HTR-8/SVneo (cell line): ENCODE measurements at places on chromosomes 16 and 17.
A peak's percentile ranks its signal among the peaks of the same experiment; 100 is the strongest.

GRCh38 chr16:62755938-62756337 lies 719.7 kb upstream of the CDH8 start:
- DNase-seq, result no peak

- peak; percentile 87 for DNase-seq
Measured at GRCh38 chr17:62626719-62627218, 701 bp upstream of the MRC2 start.

DNA sequence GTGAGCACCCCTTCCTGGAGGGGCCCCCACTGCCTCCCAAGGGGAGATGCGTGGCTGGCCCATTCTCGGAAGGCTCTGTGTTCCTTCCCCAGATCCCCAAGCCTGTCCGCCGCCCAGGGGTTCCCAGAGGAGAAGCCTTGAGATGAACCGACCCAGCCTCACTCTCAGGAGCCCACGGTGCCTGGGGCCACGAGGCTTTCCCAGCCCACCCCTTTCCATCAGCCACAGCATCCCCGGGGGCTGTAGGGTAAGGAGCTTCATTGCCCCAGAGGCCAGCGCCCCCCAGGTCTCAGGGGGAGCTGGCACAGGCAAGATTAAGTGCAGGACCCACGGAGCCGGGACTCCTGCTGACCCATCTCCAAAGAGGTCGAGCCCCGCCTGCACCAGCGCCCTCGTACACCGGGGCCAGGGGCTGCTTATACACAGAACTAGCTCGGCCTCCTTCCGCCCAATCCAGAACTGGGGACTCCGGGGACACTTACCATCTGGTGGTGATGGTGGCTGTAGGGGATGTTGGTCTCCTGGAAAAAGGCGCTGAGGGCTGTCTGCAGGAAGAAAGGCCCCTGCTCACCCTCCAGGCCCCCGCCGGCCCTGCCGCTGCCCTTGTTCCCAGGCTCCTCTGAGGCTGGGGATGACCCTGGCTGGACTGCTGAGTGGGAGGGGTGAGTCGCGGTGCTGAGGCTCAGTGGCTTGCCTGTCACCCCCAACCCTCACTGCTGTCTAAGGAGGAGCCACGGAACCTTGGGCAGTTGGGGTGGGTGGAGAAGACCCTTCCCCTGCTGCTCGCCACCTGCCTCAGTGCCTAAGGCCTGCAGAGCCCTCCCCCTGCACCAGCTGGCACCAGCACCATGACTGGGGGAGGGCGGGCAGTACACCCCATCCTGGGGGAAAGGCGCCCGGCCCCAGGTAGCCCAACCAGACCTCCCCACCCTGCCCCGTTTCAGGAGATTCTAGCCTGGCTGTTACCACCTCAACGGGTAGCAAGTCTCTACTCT lies 4.4 kb downstream of the UBALD1 start:
- no peak for DNase-seq

DNA sequence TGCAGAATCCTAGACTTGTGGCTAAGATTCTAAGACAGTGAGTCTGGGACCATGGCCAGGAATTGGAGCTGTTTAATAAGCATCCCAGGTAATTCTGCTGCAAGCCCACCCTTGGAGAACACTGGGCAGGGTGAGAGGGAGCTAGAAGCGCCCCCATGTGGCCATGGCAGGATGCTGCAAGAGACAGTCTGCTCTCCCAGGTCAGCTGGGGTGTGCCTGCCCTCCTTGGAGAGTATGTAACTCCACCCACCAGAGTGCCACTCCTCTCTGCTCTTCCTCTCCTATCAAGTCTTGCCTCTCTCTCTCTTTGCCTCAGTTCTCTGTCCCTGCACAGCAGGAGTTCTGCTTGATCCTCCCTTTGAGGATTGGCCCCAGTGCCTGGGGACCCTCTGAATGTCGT lies 14.9 kb downstream of the RCVRN start:
- DNase-seq, result peak; percentile 51

DNA sequence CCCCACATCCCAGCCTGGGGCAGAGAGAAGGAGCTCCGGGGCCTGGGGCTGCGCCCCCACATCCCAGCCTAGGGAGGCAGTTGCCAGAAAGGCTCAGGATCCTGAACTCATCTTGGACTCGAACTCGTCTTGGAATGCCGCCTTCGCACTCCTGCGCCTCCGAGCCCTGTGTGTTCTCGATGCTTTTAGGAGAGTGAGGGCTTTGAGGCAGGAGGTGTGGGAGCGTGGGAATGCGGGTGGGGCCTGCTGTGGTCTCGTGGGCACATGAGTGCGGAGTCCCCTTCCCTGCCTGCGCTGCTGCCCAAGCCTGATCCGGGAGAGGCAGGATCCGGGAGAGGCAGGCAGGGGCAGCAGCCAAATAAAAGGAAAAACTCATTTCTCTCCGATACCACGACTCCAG lies 1.2 kb downstream of the BHLHA9 start:
- no peak for DNase-seq

GRCh38 chr16:72963533-72964315 lies 84.2 kb downstream of the ZFHX3 start:
- no peak for DNase-seq

DNA sequence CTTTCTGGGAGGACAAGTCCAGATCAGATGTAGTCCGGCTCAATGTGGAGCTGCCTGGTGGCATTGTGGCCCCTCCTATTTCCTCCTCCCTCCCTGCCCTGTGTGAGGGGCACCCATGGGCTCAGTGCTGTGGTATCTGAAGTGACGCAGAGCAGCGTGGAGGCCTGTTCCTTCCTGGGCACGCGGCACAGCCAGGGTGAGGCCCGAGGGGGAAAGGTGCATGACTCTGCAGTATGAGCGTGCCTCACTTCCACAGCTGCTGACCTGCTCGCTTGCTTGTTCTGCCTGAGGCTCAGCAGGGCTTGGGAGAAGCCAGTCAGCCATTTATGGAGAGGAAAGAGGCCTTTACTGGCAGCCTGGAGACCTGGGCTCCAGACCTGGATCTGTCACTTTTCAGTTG lies 11.7 kb downstream of the TMEM238L start:
- DNase-seq, result no peak

DNA sequence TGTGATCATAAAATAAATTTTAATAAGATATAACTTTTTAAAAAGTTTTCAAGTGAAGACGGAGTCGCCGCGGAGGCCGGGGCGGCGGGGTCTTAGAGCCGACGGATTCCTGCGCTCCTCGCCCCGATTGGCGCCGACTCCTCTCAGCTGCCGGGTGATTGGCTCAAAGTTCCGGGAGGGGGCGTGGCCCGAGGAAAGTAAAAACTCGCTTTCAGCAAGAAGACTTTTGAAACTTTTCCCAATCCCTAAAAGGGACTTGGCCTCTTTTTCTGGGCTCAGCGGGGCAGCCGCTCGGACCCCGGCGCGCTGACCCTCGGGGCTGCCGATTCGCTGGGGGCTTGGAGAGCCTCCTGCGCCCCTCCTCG lies at the start of gene FOXC2:
FOXC2 (plus strand) TSS at position 229 of the 365 bp plus-strand sequence. CDS start 507 bp downstream, outside the sequence.
- DNase-seq, result peak; percentile 88

- DNase-seq, result no peak
Measured at GRCh38 chr17:27456681-27457359, 572 bp downstream of the KSR1 start.

DNA sequence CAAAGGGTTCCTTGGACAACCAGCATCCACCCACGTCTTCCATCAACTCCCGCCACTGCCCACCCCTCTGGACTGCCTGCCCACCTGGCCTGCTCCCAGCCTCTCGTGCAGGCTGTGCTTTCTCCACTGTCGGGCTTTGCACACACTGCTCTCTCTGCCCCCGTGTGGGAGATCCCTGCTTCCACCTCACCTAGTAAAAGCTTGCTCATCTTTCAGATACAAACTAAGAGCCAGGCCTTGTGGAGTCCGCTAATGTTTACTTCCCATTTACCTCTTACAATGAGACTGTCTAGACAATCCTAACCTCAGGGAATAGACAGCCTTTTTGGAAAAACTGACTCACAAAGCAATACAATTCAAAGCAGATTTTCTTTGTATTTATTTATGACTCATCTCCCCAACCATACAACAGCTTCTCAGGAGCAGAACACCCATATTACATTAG lies 67.6 kb downstream of the USP31 start:
- DNase-seq, result no peak

- no peak for DNase-seq
Measured at GRCh38 chr17:31171701-31172100, 76.9 kb downstream of the NF1 start.

DNA sequence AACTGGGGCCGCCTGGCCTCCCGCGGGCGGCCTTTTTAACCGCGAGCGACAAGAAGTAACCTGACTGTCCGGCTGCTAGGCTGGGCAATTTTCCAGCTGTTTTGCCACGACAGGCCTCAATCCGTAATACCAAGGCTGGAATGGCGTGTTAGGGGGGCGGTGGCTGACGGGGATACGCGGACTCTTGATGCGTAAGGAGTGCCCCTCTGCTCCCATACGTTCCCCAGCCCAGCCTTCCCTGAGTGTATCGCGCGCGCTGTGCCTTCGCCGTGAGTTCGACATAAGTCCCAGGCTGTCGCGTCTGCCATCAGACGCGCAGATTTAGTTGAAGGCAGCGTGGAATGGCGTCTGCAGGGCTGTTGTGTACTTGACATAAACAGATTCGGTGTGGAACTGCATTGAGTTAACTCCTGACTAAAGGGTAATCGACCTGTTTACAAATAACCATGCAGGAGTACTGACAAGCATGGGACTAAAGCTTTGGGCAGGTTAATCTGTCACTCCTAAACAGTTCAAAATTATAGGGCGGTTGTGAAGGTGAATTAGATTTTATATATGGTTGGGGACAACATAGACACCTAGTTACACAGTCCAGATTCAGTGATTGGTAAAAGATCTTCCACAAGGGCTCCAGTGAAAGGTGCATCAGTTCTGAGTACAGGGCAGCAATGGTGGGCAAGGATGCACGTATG lies 16.6 kb upstream of the ERN1 start:
- DNase-seq, result peak; percentile 61

DNA sequence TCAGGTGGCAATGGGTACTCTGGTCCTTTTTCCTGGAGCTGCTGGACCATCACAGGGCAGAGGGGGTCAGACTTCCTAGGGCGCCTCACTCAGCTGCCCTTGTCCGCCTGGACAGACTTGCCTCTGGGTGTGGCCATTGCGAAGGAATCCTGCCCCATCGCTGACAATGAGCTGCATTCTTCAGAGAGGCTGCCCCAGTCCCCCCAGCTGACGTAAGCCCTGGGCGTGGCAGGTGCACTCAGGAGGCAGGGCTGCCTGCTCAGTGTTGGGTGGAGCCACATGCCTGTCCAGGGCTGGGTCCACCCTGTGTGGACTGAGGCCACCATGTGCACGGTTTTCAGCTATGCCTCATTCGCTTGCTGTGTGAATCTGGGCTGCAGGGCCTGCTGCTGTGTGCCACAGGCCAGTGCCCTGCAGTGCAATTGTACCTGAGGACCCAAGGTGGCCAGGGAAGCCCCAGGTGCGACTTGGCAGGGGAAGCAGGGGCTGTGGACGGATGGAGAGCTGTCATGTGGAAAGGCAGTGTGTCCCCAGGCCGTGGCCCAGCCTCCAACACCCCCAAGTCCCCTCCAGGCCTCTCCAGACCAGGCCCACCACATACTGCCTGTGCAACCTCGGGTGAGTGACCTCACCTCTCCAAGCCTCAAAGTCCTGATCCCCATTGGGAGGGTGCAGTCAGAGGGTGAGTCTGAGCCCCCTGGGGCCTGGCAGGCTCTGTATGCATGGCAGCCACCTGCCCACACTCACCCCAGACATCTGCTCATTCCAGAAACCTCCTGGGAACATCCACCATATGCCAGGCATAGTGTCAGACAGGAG lies 14.0 kb upstream of the MPRIP start:
- peak; percentile 99 for DNase-seq

- DNase-seq, result no peak
Measured at GRCh38 chr16:49108611-49109010, 173.0 kb downstream of the CBLN1 start.

DNA sequence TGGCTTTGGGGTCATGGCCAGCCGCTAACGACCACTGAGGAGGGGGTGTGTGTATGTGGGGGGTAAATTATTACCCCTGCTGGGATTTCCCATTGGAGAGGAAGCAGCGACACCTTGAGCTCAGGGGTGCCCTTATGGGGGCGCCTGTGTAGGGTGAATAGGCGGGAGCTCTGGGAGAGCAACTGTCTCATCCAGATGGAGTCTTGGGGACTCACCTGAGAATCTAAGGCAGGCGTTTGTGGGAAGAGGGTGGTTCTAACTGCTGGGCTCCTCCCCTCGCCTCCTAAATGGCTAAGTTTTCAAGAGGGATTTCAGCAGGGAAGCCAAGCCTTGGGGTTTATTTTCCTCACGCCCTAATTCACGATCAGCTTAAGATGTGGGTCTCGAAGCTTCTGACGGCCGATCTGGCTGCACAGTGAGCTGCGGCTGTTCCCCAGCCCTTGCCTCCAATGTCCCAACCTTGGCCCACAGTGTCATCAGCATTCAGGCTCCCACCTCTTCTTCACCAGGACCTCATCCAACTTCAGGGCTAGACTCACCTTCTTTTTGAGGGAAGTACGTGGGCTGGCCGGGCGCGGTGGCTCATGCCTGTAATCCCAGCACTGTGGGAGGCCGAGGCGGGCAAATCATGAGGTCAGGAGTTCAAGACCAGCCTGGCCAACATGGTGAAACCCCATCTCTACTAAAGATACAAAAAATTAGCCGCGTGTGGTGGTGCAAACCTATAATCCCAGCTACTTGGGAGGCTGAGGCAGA lies 136.9 kb upstream of the EEF2KMT start:
- DNase-seq, result no peak

DNA sequence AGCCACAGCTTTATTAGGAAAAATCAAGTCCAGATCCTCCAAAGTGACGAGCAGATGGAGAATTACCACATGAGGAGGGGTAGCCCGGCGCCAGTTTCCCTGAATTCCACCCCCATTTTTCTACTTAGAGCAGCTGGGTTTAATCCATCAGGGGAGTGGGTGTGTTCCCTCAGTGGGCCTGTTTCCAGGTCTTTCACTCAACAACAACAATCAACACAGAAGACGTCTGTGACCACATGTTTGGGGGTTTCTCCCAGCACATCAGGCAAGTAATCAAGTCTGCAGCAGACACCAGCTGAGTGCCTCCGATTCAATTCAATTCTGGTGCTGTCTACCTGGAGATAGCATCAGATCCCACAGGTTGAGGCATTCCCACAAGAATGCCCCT lies 6.8 kb downstream of the SLC6A2 start:
- DNase-seq, result no peak
